ENCODE measurements at places on chromosomes 2 and 18.
A peak's percentile ranks its signal among the peaks of the same experiment; 100 is the strongest.

- DNase-seq = no peak
These were observed 113.4 kb upstream of the GLI2 start for GRCh38 chr2:120622159-120622869.

- no peak for DNase-seq
These were observed 110.0 kb downstream of the KCNE4 start for GRCh38 chr2:223161873-223162458.

DNA sequence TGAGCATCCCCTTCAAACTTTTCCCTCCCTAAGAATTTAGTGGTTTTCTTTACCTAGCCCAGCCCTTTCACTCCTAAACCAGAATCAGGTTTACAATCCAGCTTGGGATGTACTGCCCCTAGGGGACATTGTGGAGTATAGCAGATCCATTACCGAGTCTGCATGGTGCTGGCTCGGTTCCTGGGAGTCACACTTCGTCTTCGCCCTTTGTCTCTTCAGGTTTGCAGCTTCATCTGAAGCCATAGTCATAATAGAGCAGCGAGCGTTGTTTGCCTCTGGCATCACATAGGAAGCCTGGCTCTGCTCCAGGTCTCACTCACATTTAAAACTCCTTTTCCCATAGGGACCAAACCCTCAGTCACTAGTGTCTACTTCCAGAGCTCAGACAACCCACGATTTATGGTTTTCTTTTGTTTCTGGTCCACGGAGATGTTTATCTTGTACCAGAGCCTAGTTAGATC, 16.8 kb upstream of the LYPD6 start:
- DNase-seq = peak; percentile 78

DNA sequence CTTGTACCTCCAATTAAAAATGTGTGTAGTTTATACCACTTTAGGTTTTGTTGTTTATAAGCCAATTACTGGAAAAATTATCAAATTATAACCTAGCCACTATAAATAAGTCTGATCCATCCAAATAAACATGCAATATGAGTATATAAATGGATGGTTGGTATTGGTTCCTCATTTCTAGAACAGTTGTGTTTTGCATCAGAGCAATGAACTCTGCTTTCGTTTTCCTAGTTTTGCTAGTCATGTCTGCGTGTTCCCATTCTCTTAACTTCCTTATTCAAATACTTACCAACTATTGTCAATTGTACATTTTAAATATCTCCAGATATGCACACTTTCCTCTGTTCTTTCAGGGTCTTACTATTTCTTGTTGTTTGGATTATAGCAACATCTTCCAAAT, 641.7 kb downstream of the NR4A2 start:
- DNase-seq = no peak

DNA sequence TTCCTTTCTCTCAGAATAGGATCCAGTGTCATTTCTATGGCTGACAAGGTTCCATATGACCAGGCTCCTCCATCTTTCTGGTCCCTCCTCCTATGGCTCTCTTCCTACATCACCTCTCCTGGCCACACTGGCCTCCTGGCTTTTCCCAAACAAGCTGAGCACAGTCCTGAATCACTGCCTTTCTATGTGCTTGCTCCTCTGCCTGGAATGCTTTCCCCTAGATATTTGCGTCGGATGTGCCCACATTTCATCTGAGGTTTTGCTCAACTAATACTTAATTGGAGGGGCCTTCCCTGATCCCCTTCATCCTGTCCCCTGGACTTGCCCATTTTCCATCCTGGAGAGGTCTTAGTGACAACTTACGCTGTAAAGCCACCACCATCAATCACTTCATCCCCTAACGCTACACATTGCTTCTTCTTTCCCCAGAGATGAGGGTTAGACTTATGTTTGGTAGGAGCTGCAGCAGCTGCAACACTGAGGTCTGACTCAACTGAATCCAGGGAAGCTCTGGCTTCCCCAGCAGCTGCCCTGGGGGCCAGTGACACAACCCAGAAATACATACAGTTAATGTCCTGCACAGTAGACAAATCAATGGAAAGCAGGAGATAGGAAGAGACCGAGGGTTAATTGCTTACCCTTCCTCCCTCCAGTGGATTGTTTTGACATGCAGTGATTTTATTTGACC, 42.9 kb downstream of the QPCT start:
- peak; percentile 30 for DNase-seq

GRCh38 chr2:241649404-241649803, 11.9 kb downstream of the ATG4B start:
- DNase-seq = no peak

- no peak for DNase-seq
These were observed 44.4 kb downstream of the BCL2L11 start for GRCh38 chr2:111165084-111165483.

- DNase-seq = no peak
These were observed 237.5 kb downstream of the TWIST2 start for GRCh38 chr2:239085201-239085992.
